AG04450 (cell line): ENCODE measurements at places on chromosomes 4 and X.
A peak's percentile ranks its signal among the peaks of the same experiment; 100 is the strongest.

DNA sequence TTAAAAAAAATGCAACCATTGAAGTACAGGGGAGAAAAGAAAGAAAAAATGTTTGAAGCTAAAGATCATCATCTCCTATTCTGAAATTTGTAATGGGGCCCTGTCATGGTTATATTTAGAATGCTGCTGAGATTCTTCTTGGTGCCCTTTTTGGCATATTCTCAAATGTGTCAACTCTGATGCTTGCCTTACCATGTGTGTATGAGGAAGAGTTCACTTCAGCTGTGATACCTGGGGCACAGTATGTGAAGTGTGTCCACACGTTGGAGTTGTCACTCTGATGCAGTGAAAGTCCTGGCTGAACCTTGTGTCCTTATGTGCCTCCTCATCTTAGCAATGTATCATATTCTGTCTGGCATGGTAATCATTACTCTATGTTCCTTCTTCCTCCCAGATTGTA lies 377.9 kb downstream of the RAPGEF2 start:
- DNase-seq = no peak

DNA sequence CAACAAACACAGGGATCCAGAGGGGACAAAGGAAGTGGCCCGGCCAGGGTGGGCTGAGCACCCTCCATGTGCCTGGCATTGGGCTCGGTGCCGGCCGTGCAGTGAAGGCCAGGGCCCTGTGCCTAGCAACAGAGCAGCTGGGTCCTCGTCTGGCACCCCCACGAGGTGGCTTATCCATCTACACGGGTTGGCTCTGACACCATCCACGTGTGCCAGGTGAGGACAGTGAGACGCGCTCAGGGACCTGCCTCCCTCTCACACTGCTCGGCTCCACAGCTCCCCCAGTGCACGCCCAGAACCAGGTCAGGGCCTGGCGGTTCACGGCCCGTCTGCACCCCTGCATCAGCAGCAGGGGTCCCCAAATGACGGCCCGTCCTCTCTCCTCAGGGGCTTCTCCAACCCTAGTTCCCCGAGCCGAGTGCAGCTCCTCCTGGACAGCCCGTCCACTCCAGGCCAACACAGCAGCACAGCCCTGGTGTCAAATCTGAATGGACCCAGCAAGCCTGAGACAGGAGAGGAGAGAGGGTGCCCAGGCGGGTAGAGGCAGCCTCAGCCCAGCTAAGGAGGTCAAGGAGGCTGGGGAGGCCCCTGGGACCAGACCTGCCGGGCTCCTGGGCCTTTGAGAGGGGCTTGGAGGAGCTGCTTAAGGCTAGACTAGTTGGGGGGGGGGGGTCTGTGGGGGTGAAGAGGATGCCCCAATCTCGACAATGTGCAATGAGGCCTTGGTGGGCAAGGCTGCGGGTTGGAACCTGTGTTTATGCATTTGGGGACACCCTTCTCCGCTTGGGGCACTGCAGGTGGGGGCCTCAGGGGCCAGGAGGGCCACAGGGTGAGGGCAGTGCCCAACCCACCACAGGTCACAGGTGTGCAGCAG lies 113.6 kb downstream of the FAM53A start:
- no peak for DNase-seq

- no peak for DNase-seq
Measured at GRCh38 chr4:80709082-80709869, 321.2 kb upstream of the BMP3 start.

GRCh38 chr4:1728061-1728980 lies 7.0 kb downstream of the TACC3 start:
- no peak for DNase-seq

DNA sequence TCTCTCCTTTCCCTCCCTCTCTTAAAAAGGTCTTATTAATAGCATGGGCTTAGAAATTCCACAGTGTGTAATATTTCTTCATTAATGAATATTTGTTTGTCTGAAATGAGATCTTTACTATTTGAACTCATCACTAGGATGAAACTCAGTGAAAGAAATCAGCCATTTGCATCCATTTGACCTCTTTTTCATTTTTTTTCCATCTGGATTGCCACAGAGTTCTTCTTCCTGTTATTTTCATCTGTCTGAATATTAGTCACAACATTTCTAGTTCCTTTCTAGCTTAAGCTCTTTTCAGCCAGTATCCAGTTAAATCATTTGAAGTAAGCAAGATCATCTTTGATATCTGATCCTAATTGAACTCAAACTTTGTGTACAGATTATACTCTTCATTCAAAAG lies 69.2 kb upstream of the PLS3 start:
- DNase-seq = no peak

DNA sequence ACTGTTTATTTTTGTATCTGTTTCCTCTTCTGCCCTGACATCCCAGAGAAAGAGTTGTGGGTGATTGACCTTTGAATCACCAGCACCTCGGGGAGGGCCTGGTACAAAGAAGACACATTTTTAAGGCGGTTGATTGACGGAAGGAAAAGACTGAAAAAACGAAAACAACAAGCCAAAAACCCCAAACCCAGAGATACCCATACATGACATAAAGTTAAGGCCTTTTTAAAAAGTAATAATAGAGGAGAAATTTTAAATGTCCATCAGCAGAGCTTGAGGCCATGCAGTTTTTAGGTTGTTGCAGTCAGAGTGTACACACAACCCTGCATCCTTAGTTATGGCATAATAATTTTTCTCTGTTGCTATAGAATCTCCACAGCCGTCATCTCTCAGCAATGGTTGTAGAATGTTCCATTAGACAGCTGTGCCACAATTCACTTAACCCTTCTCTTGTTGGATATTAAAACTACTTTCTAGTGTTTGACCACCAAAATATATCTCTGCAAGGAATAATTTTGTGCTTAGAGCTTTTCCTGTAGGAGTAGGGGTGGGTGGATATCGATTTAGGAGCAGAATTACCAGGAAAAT lies 110.2 kb downstream of the GNL3L start:
- no peak for DNase-seq

DNA sequence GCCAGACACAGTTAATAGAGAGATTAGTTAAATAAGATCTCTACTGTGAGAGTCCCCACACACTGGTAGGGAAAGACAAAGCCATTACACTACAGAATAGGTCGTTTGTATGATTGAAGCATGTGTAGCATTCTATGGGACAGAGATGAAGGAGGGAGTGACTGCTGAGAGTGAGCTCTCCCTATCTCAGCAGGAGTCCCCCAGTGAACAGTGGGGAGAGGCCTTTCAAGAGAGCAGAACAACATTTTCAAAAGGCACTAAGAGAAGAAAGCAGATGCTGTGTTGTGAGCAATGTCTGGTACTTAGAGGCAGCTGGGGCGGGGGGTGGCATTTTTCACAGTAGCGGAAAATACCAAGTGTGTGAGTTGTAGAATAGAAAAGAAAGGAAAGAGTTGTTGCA lies 413.6 kb downstream of the AFF2 start:
- no peak for DNase-seq

- no peak for DNase-seq
Measured at GRCh38 chr4:74006009-74006476, 7.6 kb upstream of the CXCL5 start.

GRCh38 chr4:83013902-83014301 lies 3.3 kb upstream of the LIN54 start:
- no peak for DNase-seq

GRCh38 chrX:108250654-108251579 lies 159.3 kb downstream of the ATG4A start:
- no peak for DNase-seq

DNA sequence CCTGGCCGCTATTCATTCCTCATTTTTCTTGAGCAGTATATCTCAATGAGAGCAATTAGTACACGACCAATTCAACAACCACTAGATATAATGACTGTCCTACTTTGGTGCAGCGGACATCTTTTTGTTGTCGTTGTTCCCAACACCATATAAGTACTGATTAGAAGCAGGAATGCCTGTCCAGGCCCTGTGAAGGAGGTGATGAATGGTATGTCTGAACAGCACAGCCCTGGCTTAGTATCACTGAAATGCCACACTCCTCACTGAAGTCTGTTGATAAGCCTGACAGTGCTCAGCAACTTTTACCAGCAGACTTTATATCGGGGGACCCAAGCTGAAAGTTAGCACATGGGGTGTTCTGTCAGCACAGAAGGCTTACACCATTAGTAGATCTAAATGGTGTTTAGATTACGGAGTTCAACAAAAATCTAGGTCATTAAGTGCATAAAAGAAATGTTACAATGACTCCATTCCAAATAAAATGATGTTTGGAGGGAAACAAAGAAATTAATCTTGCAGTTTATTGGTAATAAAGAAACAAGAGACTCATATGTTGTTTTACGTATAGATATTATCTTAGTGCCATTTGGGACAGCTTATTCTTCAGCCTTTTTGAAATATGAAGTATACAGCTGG lies 228.3 kb upstream of the TTC29 start:
- DNase-seq = no peak

DNA sequence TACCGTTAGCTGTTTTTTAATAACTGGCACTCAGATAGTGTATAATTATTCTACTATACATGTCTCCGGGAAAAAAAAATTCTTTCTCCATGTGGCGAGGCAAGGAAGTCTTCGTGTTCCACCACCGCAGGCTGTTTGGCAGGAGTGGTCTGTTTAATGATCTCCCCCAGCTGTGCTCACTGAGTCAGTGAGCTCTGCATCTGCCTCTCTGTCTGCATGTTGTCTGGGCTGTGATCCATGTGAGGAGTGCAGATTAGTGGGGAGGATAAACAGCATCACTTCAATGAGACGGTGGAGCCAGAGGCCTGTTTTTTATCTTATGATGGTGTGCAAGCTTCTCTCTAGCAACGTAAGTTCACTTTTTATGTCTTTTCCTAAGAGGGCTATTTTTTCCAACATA lies 69.8 kb downstream of the RPS3A start:
- DNase-seq = peak; percentile 97

DNA sequence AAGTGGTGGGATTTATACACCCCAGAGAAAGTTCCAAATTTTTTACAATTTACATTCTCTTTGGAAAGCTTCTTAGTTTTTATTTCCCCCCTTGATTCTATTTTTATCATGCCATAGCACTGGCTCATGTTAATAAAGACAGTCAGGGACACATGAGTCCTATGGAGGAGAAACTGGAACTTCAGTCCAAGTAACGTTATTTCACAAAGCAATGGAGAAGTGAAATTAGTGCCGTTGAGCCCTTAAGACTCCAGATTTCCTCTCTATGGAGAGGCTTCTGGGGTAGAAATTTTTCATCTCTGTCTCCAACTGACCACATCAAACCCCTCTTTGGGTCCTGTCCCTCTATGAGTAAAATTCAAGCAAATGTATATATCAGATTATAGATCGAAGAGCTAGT lies 12.8 kb upstream of the TASL start:
- DNase-seq = no peak

GRCh38 chr4:163622379-163623035 lies 128.0 kb downstream of the TMA16 start:
- no peak for DNase-seq

DNA sequence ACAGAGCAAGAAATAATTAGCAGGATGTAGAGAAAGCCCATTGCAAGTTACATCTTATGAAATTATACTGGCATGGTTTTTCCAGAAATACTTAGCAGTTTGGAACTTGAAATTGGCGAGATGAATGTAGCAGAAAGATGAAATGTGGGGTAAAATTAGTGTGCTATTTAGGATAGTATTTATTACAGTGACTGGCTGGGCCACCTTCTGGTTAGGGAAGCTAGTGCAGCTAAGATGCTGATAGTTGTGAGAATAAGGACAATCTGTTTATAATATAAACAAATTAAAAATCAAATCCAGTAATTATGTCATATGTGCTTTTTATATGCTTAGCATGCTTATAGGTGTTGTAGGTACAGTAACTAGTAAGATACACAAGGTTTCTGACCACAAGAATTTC lies 74.8 kb downstream of the IL15 start:
- DNase-seq = no peak

DNA sequence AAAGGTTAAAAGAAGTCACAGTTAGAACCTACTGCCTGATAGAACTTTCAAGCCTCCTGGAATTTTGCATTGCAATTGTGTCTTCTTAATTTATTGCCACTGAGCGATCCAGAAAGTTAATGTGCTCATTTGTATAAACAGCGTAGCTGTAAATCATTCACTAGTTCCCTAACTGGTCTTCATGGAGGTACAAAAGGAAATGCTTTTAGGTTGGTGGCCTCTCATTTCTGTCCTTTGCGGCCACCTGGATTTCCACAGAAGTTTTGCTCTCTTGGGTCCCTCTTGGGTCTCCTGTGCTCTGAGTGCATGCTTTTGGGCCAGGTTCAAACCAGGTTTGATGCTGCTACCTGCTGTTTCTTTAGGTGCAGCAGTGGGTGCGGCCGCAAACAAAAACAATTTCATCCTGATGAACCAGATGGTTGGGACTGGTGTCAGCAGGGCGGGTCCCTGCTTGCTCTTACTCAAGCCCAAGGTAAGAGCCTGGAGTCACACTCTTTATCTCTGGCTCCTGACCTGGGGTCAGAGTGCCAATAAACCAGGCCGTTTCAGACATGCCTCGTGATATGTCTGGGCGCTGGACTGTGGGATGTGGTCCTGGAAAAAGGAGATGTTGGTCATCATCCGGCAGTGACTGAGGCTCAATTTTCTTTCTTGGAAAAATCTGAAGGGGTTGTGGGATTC lies 270.1 kb downstream of the PTTG2 start:
- no peak for DNase-seq

GRCh38 chrX:150984169-150984824 lies 1.2 kb downstream of the HMGB3 start:
- DNase-seq = no peak

DNA sequence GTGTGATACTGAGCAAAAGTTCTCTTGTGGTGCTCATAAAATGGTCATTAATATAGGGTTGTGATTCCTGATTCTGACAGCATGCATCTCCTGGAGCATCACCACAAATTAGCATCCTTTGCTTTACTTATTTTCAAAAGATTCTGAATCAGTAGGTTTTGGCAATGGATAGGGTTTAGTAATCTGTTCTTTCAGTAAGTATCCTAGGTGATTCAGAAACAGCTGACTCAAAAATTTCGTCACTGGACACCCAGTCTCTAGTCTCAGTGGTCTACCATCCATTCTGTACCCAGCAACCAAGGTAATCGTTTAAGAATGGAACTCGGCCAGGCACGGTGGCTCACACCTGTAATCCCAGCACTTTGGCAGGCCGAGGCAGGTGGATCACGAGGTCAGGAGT lies 4.1 kb downstream of the CBLL2 start:
- no peak for DNase-seq

DNA sequence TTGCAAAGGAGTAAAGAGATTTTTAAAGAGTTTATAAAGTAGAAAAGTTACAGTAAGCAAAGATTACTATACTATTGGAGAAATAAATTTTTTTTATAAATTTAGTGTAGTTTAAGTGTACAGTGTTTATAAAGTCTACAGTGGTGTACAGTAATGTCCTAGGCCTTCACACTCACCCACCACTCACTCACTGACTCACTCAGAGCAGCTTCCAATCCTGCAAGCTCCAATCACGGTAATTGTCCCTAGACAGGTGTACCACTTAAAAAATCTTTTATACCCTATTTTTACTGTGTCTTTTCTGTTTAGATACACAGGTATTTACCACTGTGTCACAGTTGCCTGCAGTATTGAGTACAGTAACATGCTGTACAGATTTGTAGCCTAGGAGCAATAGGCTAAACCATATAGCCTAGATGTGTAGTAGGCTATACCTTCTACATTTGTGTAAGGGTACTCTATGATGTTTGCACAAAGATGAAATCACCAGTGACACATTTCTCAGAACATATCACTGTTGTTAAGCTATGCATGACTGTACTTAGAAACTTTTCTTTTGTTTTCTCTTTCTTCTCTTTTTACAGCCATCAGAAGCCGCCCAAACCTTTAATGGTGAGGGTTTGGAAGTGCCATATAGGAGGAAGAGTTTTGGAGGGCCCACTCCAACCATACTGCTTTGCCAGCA lies 11.8 kb upstream of the SH3RF1 start:
- no peak for DNase-seq

- peak; percentile 8 for DNase-seq
Measured at GRCh38 chrX:45172890-45173289, 27.8 kb downstream of the DIPK2B start.

- no peak for DNase-seq
Measured at GRCh38 chr4:143357161-143357845, 20.6 kb downstream of the GAB1 start.
